ENCODE measurements at places on chromosomes 2 and 18. TPM values are rescaled to one million over a fixed set of nuclear protein-coding genes. Genes with fewer than 3 reads are reported as not detected.

GRCh38 chr2:85712849-85713612 is 18.9 kb downstream of the GNLY start:
- H3K27ac ChIP-seq = no peak overlapping the region
- DNase-seq = no peak
- no peaks in the 10 kb centered on the region for H3K36me3 ChIP-seq
- no peaks in the 10 kb centered on the region for H3K4me1 ChIP-seq
- no peaks in the 10 kb centered on the region for H3K27me3 ChIP-seq

- no peaks in the 10 kb centered on the region for H3K36me3 ChIP-seq
- H3K27me3 ChIP-seq = no peaks in the 10 kb centered on the region
- H3K4me1 ChIP-seq = no peaks in the 10 kb centered on the region
- no peak overlapping the region for H3K27ac ChIP-seq
- no peak for DNase-seq
These were observed 43.0 kb downstream of the KLF7 start for GRCh38 chr2:207122651-207123334.

Gene OSBPL6
- not detected for total RNA-seq

Gene TUBB8B
- total RNA-seq = not detected

DNA sequence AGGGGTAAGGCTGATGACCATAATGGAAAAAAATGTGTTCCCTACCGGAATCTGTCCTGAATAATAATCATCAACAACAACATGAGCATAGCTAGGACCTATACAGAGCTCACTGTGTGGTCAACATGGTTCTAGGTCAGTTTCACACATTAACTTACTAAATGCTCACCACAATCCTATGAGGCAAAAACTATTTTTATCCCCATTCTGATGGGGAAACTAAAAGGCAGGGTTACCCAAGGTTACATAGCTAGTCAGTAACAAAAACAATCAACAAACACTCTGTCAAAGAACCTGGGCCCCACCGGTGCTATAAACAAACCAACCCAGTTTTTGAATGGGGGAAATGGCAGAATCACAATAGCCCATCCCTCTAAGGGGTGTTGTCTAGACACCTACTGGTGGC is 40.1 kb downstream of the AOX1 start:
- H3K36me3 ChIP-seq = no peaks in the 10 kb centered on the region
- H3K27ac ChIP-seq = no peak overlapping the region
- no peaks in the 10 kb centered on the region for H3K4me1 ChIP-seq
- H3K4me3 ChIP-seq = no peak overlapping the region
- no peak for DNase-seq

DNA sequence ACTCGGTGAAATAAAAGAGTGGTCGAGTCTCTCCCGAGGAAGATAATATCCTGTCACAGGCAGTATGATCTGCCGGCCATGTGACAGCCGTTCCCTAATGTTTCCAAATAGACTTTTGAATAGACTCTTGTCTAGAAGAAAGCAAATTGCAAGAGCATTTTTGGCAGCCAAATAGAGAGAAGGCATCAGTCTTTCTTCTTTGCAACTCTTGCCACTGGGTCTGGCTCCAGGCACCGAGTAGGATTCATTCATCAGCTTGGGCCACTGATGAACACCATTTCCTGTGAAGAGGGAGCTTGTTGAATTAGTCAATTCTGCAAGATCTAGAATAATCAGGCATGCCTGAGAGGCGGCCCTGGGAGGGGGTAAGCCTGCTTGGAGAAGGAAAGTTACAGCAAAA is 165.6 kb downstream of the KLHL29 start:
- no peaks in the 10 kb centered on the region for H3K36me3 ChIP-seq
- no peak overlapping the region for H3K4me3 ChIP-seq
- no peaks in the 10 kb centered on the region for H3K4me1 ChIP-seq
- no peaks in the 10 kb centered on the region for H3K27me3 ChIP-seq
- no peak for DNase-seq

- H3K4me1 ChIP-seq = no peaks in the 10 kb centered on the region
- no peak overlapping the region for H3K27ac ChIP-seq
- no peak overlapping the region for H3K4me3 ChIP-seq
- no peaks in the 10 kb centered on the region for H3K27me3 ChIP-seq
- no peaks in the 10 kb centered on the region for H3K36me3 ChIP-seq
These were observed 184.9 kb upstream of the RAB6C start for GRCh38 chr2:129794540-129794939.

DNA sequence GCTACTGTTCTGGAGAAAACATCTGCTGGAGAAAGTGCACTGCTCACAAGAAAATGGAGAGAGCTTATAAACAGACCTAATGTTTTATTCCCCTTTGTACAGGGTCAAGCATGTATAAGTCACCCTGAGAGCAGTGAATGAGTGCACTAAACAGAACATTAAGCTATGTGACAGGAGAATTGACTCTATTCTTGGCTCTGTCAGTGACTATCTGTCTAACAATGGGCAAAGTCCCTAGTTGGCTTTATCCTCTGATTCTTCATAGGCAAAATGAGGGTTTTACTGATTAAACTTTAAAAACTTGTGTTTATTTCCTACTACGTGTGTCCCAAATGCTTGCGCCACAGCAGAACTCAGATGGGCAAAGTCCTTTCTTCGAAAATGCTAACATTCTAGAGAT is 655.1 kb upstream of the SLC39A10 start:
- no peak overlapping the region for H3K4me3 ChIP-seq
- H3K27me3 ChIP-seq = no peaks in the 10 kb centered on the region
- DNase-seq = no peak
- no peak overlapping the region for H3K27ac ChIP-seq
- H3K36me3 ChIP-seq = no peaks in the 10 kb centered on the region

DNA sequence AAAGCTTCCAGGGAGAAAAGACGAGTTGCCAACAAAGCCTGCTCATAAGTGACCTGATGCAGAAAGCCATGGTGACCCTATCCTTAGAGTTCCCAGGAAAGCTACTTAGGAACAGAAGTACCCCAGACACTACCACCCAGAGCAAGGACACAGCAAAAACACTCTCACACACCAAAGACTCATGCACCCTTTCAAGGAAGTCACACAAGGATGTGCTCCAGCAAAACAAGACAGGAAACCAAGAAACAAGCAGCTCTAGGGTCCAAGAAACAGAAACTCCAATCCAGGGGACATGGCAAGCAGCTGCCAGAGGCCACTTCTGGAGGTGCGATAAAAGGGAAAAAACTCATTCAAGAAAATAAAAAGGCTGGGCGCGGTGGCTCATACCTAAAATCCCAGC is 5.7 kb downstream of the KIF1A start:
- no peaks in the 10 kb centered on the region for H3K36me3 ChIP-seq
- no peak for DNase-seq
- H3K27ac ChIP-seq = no peak overlapping the region
- H3K4me3 ChIP-seq = no peak overlapping the region

DNA sequence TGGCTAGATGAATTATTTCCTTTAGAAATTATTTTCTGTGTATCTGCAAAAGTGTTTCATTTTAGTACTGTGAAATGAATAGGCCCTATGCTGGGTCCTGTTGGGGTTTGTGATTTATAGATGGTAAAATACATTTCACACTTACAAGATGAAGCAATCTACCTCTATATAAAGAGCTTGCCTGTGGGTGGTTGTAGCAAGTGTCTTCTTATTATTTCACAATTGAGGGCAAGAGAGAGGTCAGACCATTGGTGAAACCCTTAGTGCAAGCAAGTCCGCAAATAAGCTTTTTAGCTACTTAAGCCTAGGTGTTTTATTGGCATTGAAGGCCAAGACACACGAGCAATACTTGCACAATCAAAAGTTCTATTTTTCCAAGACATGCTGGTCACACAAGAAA is 153.1 kb downstream of the FMNL2 start:
- no peak overlapping the region for H3K27ac ChIP-seq
- H3K4me3 ChIP-seq = no peak overlapping the region
- no peak for DNase-seq
- H3K27me3 ChIP-seq = no peaks in the 10 kb centered on the region
- no peaks in the 10 kb centered on the region for H3K36me3 ChIP-seq

Gene IL36B
- total RNA-seq = not detected

- H3K4me3 ChIP-seq = no peak overlapping the region
- no peaks in the 10 kb centered on the region for H3K4me1 ChIP-seq
- peaks cover 20% of the 10 kb centered on the region for H3K36me3 ChIP-seq
- H3K27ac ChIP-seq = no peak overlapping the region
These were observed 59.2 kb upstream of the PEX13 start for GRCh38 chr2:60958361-60958760.

DNA sequence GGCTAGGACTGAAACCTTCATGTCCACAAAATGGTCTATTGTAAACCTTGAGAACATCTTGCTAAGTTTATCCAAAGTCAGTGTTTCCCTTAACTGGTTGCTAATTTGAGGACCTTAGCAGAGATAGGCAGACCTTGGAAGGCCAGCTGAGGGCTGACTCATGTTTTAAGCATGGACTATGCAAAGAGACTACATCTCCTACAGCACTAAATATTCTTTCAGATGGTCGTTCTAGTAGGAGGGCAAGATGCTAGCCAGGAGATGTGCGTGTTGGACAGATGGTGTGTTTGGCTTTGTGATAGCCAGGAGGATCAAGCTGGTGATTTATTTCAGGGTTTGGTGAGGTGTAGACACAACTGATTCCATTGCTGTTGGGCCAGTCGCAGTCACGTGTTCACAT is 75.8 kb downstream of the NRP2 start:
- no peak for DNase-seq
- H3K27ac ChIP-seq = no peak overlapping the region
- H3K36me3 ChIP-seq = no peaks in the 10 kb centered on the region
- H3K27me3 ChIP-seq = no peaks in the 10 kb centered on the region
- no peaks in the 10 kb centered on the region for H3K4me1 ChIP-seq
- no peak overlapping the region for H3K4me3 ChIP-seq

Gene CFAP221
- total RNA-seq = not detected

- H3K36me3 ChIP-seq = no peaks in the 10 kb centered on the region
- no peak for DNase-seq
- no peaks in the 10 kb centered on the region for H3K4me1 ChIP-seq
- H3K27me3 ChIP-seq = no peaks in the 10 kb centered on the region
- H3K4me3 ChIP-seq = no peak overlapping the region
- H3K27ac ChIP-seq = no peak overlapping the region
These were observed 59.4 kb downstream of the SH2D6 start for GRCh38 chr2:85477884-85478283.

Gene SLC30A3
- not detected for total RNA-seq

DNA sequence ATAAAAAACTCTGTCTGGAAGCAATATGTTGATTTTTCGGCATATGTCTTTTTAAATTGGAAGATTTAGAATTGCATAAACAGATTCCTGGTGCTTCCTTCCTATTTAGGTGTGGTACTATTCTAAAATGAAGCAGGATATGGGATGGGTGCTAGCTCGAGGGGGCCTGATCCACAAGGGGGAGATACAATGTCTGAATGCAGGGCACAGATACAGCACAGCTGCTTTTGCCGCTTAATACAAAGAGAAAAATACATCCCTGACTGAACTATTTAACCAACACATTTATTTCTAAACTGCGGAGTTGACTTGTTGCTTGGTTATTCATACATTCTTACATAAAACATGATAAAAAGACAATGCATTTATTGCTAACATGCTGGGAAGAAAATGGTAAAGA is 169.1 kb downstream of the TMEFF2 start:
- no peak for DNase-seq
- H3K36me3 ChIP-seq = no peaks in the 10 kb centered on the region
- H3K4me1 ChIP-seq = no peaks in the 10 kb centered on the region
- H3K27me3 ChIP-seq = no peaks in the 10 kb centered on the region
- no peak overlapping the region for H3K27ac ChIP-seq

DNA sequence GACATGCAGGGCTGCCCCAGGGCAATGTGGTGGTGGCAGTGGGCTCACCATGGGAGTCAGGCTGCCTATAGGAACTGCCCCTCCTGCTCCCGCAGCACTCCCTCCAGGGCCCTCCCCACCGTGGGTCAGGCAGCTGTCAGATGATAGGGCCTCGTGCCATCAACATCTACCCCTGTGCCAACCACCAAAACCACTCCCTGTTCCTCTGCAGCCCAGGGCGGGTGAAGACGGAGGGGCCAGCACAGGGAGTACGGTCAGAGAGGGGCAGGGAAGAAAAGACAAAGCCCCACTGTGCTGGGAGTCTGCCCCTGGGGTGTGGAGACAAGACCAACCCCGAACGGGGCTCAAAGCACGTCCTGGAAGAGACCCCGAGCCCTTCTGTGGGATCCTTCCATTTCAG is 97.4 kb downstream of the TNS1 start:
- no peaks in the 10 kb centered on the region for H3K36me3 ChIP-seq
- no peaks in the 10 kb centered on the region for H3K4me1 ChIP-seq
- H3K4me3 ChIP-seq = no peak overlapping the region
- H3K27me3 ChIP-seq = peaks cover 8% of the 10 kb centered on the region
- no peak overlapping the region for H3K27ac ChIP-seq

DNA sequence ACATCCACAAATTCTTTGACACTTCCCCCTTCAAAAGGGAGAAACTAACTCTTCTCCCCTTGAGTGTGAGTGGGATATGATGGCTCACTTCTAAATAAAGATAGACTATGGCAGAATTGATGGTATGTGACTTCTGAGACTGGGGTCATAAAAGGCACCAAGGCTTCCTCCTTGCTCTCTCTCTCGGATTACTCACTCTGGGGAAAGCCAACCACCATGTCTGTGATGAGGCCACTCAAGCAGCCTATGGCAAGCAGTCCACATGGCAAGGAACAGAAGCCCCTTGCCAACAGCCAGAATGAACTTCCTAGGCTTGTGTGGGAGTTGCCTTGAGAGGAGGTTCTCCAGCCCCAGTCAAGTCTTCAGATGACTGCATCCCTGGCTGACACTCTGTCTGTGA is 43.6 kb downstream of the KIAA2012 start:
- H3K4me3 ChIP-seq = no peak overlapping the region
- no peaks in the 10 kb centered on the region for H3K27me3 ChIP-seq
- no peaks in the 10 kb centered on the region for H3K4me1 ChIP-seq
- H3K36me3 ChIP-seq = no peaks in the 10 kb centered on the region
- no peak for DNase-seq

Data from GM12878 (cell line).